ENCODE measurements at places on chromosomes 5 and 9.
A peak's percentile ranks its signal among the peaks of the same experiment; 100 is the strongest.

GRCh38 chr5:98588215-98588614, 185.2 kb upstream of the RGMB start:
- DNase-seq = no peak

DNA sequence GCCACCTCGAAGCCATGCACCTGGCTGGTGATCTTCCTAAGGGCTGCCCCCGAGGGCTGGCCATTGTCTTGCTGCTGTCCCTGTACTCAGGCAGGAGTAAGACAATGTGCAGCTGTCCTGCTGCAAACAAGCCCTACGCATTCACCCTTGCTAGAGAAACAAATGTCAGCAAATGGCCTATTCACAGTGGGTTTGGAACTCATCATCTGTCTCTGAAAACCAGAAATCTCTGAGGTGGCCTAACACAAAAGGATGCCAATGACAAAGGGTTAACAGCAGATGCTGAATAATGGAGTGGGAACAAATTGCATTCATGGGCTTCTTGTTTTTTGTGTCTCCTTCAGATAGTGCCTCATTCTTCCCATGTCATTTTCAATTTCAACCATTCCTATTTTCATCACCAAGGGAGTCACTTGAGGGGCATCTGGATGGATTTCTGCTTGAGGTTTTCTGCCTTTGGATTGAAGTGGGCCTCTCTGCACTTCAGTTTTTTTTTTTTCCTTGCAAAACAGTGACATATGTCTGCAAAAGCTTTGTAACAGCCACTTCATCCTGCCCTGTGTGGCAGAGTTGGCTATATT, 261.6 kb upstream of the VLDLR start:
- peak; percentile 94 for DNase-seq

GRCh38 chr5:9726931-9727330, 96.8 kb upstream of the TAS2R1 start:
- DNase-seq = no peak

GRCh38 chr5:9316733-9317132, 229.1 kb downstream of the SEMA5A start:
- DNase-seq = no peak

- DNase-seq = peak; percentile 27
Measured at GRCh38 chr5:126448720-126449119, 25.5 kb downstream of the GRAMD2B start.

- DNase-seq = no peak
Measured at GRCh38 chr5:123538670-123539459, 26.9 kb downstream of the CSNK1G3 start.

DNA sequence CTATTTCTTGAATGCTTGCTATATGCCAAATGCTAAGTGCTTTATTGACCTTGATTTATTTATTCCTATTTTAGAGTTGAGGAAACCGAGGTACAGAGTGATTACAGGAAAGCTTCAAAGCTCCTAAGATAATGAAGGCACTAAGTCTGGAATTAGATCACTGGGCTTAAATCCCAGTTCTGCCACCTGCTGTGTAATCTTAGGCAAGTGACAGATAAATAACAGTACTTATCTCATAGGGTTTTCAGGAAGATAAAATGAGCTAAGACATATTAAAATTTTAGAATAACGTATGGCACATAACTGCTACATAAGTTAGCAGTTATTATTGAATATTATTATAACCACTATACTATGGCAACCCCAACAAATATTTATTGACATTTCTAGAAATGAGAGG, 843.8 kb downstream of the DTWD2 start:
- no peak for DNase-seq

DNA sequence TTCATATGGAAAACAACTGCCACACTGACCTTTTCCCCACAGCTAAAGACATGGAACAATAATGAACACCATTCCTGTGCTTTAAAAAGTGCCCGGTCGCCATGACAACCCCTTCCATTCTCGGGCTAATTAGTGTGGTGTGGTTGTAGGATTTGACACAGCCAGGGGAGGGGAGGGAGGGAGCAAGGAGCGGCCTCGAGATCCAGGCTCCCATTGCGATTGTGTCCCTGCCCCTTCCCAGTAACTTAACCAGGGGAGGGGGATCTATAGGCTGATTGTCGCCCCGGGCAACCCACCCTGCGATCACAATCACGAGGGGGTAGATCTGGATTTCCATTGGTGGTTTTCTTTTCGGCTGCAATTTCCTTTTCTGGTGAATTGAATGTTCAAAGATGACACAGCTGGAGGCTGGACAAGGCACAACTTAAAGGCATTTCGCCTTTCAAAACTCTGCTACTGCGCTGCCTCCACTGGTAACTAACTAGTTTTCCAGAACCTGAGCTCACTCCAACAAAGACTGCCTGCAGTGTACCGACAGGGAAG, 96.7 kb upstream of the RETREG1 start:
- no peak for DNase-seq

- DNase-seq = no peak
Measured at GRCh38 chr9:73824671-73825070, 672.5 kb upstream of the RORB start.

DNA sequence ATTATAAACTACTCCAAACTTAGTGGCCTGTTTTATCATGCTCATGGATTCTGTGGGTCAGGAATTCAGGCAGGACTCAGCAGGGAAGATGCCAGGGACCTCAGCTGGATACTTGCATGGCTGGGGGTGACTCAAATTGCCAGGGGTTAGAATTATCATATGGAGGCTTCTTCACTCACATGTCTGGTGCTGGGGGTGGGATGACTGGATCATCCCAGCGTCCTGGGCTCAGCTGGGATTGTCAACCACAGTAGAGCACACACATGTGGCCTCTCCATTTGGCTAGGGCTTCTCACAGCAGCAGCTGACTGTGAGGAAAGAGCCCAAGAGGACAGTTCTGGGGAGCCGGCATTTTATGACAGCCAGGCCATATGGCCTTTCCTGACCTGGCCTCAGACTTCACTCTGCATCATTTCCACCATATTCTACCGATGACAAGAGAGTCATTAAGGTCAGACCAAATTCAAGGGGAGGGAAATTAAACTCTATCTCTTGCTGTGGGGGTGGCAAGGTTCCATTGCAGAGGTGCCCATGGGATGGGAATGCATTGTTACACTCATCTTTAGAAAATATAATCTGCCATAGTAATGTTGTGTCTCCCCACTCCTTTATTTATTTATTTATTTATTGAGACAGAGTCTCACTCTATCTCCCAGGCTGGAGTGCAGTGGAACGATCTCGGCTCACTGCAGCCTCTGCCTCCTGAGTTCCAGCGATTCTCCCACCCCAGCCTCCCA, 5.2 kb upstream of the GRK6 start:
- no peak for DNase-seq

- no peak for DNase-seq
Measured at GRCh38 chr9:68755752-68756151, 50.7 kb downstream of the PIP5K1B start.

- DNase-seq = no peak
Measured at GRCh38 chr9:110257097-110257841, 962 bp upstream of the TXN start.

- DNase-seq = no peak
Measured at GRCh38 chr5:154349626-154350264, 96.1 kb upstream of the SAP30L start.

- DNase-seq = no peak
Measured at GRCh38 chr9:2889023-2889422, 45.1 kb upstream of the PUM3 start.

DNA sequence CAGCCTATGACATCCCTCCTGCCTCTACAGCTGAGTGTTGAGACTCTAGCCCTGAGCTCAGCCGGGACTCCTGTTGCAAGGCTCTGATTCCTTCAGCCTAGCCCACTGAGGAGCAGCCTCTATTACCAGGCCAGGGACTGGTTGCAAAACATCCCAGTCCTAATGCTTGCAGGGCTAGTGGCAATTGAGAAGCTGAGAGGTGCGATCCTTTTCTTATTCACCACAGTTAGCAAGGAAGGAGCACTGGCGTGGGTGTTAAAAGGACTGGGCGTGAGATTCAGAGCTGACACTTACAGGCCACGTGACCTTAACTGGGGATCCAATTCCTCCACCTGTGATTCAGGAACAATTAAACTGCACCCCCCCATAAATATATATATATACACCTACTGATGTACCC, 58.8 kb downstream of the GARNL3 start:
- DNase-seq = no peak

DNA sequence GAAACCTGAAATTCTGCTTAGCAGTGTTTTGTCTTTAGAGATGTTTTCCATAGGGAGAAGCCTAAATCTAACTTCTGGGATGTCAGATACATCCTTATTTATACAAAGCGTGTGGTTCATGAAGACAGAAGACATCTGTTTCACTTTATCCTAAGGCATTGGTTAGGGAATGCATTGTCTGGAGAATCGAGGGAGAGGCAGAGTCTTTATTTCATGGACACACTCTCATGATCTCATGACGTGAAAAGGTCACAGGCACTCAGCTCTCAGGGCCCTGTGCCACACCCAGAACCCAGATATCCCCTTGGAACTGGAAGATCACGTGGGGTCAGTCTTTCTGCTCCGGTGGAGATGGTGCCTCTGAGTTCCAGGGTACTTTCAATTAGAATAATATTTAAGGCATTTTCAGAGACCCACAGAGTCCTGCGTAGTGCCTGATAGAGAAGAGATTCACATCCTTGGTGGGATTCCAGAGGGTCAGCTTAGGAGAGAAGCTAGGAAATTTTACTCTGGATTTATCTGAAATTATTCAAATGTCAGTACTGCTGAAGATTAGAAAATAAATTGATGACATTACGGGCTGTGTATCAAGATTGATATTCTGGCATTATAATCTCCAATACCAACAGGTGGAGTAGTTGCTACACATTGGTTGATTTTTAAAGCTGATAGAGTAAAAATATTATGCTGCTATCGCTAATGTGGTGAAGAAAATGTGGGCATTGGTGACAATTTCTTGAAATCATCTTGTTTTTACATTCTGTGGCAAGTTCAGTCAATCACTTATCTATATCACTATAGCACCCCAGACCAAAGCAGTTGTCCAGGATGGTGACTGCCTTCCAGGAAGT, 378.3 kb downstream of the MTRR start:
- DNase-seq = no peak

DNA sequence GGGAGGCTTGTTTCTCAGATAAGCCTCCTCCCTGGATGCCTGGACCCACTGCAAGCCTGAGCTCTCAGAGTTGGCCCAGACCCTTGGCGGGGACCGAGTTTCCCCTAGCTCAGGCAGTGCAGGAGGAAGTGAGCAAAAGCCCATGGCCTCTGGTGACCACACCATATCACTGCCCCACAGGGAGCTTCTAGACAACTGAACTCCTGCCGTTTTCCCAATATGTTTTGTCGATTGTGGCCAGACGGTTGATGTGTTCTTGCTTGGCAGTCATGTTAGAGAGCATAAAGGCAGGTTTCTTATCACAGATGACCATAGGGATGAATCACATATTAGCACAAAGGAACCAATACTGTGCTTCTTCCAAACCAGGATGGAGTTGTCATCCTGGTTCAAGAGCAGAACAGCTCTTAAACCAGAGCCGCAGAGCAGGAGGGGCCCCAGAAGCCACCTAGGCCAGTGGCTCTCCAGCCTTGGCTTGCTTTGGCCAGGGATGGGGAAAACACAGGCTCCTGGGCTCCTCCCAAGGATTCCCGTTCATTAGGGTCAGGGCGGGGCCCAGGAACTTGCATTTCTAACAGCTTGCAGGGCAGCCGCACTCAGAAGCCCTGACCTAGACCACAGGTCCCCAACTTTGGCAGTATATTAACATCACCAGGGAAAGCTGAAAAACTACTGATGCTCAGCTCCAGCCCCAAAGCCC, 113.1 kb upstream of the TBC1D2 start:
- DNase-seq = no peak

DNA sequence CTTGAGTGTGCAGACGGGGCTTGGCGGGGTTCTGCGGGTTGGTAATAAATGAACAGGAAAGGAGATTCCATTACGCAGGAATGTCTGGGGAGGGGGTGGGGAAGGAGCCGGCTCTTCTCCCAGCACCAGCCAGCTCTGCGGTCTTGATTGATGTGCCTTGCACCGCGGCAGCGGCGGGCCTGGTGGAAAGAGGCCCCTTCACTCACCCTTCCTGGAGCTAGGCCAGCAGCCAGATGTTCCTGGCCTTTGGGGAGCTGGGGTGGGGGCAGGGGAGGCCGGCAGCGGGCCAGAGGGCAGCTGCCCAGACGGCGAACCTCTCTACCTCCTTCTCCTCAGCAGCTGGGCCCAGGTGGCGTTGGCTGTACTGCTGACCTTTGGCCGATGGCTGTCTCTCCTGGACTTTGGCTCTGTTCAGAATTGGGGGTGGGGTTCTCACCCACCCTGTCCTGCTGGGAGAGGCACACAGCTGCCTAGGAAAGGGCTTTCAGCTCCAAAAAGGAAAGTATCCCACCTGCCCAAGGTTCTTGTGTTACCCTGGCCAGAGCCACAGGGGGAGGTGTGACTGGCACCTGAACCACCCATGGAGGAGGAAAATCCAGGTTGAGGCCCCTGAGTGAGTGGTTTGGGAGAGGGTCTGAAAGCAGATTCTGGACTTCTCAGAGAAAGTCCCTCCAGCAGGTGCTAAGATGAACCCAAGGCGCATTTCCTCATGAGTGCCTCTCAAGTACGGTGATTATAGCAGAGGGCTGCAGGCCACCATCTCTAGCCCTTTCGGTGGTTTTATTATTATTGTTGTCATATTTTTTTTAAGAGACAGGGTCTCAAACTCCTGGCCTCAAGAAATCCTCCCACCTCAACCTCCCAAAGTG, 58.0 kb upstream of the SYNPO start:
- no peak for DNase-seq

DNA sequence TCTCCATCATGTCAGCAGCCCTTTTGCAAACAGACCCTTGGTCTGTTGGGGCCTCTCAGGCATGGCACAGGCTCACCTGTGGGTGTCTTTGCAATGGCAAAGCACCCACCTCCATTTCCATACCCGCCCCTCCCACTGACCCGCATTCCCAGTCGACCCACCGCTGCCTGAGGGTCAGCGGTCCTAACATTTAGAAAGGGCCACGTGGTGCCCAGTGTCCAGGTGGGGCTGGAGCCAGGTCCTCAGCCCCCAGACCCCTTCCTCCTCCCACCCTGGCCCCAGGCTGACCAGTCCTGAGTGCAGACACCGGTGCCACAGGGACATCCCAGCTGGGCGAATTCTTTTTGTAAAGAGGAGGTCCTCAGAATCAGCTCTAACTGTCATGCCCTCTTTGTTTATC, 43.3 kb upstream of the CEP72 start:
- DNase-seq = no peak

- DNase-seq = no peak
Measured at GRCh38 chr9:35048511-35048910, 23.9 kb downstream of the VCP start.

DNA sequence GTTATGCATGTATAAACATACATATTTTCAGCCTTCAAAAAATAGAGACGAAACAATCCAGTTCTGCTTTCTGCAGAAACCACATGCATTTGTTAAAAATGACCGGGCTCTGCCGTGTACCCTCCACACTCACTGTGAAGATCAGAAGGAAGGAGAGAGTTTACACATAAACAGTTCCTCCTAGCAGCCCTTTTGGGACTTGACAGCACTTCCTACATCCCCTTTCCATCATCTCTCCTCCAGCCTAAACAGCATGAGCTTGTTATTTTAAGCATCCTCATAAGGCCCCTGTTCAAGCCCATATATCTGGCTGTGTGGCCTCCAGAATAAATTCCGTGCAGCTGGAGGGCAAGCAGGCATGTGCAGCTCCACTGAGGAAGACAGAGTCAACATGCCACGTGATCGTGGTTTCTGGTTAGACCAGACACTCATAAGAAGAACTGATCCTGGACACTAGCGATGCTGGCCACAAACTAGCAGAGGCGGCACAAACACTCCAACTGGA, 42.2 kb downstream of the NIPAL4 start:
- no peak for DNase-seq

GRCh38 chr5:57171816-57172465, 1.9 kb upstream of the GPBP1 start:
- no peak for DNase-seq

GRCh38 chr9:135503371-135504261, 3.1 kb downstream of the MRPS2 start:
- no peak for DNase-seq

GRCh38 chr9:102768002-102768401, 227.1 kb upstream of the CYLC2 start:
- no peak for DNase-seq

Data from NCI-H187 treated with DMSO at 0.1 percent for 48 hours (cell line).